Cardiac muscle cell (in vitro differentiated cells and primary cell): ENCODE measurements at places on chromosomes 11 and 22. TPM values are rescaled to one million over a fixed set of nuclear protein-coding genes. Genes with fewer than 3 reads are reported as not detected.

ABTB2 gene
- 32.7 and 61.3 TPM in 2 replicates for total RNA-seq

GRCh38 chr22:29642694-29643093 is 39.3 kb downstream of the NF2 start:
- H3K27me3 ChIP-seq = no peaks in the 10 kb centered on the region
- H3K27ac ChIP-seq = no peak overlapping the region
- H3K4me1 ChIP-seq = peaks cover 17% of the 10 kb centered on the region

- H3K27ac ChIP-seq = no peak overlapping the region
- H3K4me3 ChIP-seq = no peak overlapping the region
- H3K4me1 ChIP-seq = peaks cover 6% of the 10 kb centered on the region
- no peaks in the 10 kb centered on the region for H3K36me3 ChIP-seq
- H3K27me3 ChIP-seq = no peaks in the 10 kb centered on the region
Measured at GRCh38 chr11:65060913-65061408, 2.6 kb upstream of the NAALADL1 start.

GRCh38 chr11:20421946-20422345 is 34.4 kb downstream of the PRMT3 start:
- no peak overlapping the region for H3K27ac ChIP-seq
- H3K4me1 ChIP-seq = peaks cover 4% of the 10 kb centered on the region
- peaks cover 5% of the 10 kb centered on the region for H3K36me3 ChIP-seq
- H3K4me3 ChIP-seq = no peak overlapping the region
- DNase-seq = no peak

GRCh38 chr22:37345863-37346504 is 63.7 kb downstream of the CYTH4 start:
- H3K27me3 ChIP-seq = peaks cover 12% of the 10 kb centered on the region
- H3K36me3 ChIP-seq = no peaks in the 10 kb centered on the region
- H3K4me1 ChIP-seq = no peaks in the 10 kb centered on the region
- H3K27ac ChIP-seq = no peak overlapping the region
- H3K4me3 ChIP-seq = no peak overlapping the region

NCF4 gene
- total RNA-seq = not detected in 2 replicates

DUSP8 gene
- total RNA-seq = 0.51 and 0.60 TPM in 2 replicates

DNA sequence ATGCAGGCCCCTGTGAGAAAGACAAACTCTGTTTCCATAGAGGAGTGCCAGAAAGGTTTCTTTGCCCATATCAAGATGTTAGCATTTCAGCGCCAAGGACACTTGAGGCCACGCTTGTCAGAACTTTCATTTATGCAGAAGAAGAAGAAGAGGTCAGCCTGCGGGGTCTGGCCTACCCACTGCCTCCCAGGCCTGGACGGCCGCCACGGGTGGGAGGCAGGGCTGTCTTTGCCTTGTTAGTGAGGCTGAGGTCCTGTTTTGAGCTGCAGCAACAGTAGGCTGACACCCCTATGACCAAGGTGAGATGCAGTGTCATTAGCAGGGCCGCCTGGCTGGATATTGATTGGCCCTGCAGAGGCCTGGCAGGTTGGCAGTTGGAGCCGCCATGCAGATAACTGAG is 183.9 kb downstream of the GRIK4 start:
- H3K36me3 ChIP-seq = no peaks in the 10 kb centered on the region
- peaks cover 4% of the 10 kb centered on the region for H3K27me3 ChIP-seq
- DNase-seq = no peak
- no peak overlapping the region for H3K4me3 ChIP-seq
- H3K4me1 ChIP-seq = no peaks in the 10 kb centered on the region

PAAF1 gene
- 40.8 and 63.9 TPM in 2 replicates for total RNA-seq

GRCh38 chr11:130776061-130776419 is 140.2 kb downstream of the SNX19 start:
- no peak overlapping the region for H3K27ac ChIP-seq
- no peak overlapping the region for H3K4me3 ChIP-seq
- H3K27me3 ChIP-seq = no peaks in the 10 kb centered on the region
- H3K4me1 ChIP-seq = no peaks in the 10 kb centered on the region
- no peak for DNase-seq

PANX2 gene
- 22.1 and 30.9 TPM in 2 replicates for total RNA-seq
